ENCODE measurements at places on chromosomes 1 and 21. TPM values are rescaled to one million over a fixed set of nuclear protein-coding genes. Genes with fewer than 3 reads are reported as not detected.

Gene FCAMR
- not detected for total RNA-seq

Gene OR2L13
- total RNA-seq: not detected

Gene LIN28A
- not detected for total RNA-seq

Gene IFNLR1
- 6.3 TPM for total RNA-seq

Gene PHF13
- total RNA-seq: 10.9 TPM

Gene LRRC38
- total RNA-seq: not detected

Gene SLAMF9
- total RNA-seq: not detected

Gene HUNK
- total RNA-seq: 0.42 TPM

Gene ANGPTL1
- not detected for total RNA-seq

Gene KMO
- 0.37 TPM for total RNA-seq

Gene CFHR1
- total RNA-seq: not detected

Gene CLIC6
- 0.66 TPM for total RNA-seq

Gene HOOK1
- 14.0 TPM for total RNA-seq

Gene CNKSR1
- 2.2 TPM for total RNA-seq

Gene CRNN
- total RNA-seq: not detected

Gene NBPF11
- total RNA-seq: 5.0 TPM

Gene MMEL1
- 1.6 TPM for total RNA-seq

Gene HRNR
- total RNA-seq: not detected

Gene INPP5B
- 27.7 TPM for total RNA-seq

Gene TMEM240
- total RNA-seq: 0.88 TPM

Gene CNTN2
- not detected for total RNA-seq

Gene AGT
- not detected for total RNA-seq

Gene SLC44A5
- 0.19 TPM for total RNA-seq

All from activated naive CD8-positive, alpha-beta T cell treated with anti-CD3 and anti-CD28 coated beads for 36 hours (primary cell).